ENCODE measurements at places on chromosomes 12 and 14.

DNA sequence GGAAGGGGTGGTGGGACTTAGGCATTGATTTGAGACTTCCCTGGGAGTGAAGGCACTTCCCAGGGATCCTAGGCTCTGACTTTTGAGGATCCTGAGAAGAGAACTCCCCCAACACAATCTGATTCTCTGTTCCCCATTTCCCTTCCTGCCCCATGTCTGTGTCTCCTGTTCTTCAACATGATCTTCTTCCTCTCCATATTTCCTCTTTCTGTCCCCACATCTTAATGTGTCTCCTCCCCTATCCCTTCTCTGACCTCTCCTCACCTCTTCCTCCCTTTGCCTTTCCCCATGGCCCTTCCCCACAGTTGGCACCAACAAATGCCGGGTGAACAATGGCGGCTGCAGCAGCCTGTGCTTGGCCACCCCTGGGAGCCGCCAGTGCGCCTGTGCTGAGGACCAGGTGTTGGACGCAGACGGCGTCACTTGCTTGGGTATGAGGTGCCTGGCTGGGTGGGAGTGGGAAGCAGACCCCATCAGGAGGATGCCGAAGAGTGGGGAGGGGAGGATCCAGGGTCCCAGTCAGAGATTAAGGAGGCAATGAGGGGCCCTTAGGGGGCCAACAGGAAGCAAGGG lies 15.2 kb upstream of the LRP1-AS start:
- DNase-seq = no peak

DNA sequence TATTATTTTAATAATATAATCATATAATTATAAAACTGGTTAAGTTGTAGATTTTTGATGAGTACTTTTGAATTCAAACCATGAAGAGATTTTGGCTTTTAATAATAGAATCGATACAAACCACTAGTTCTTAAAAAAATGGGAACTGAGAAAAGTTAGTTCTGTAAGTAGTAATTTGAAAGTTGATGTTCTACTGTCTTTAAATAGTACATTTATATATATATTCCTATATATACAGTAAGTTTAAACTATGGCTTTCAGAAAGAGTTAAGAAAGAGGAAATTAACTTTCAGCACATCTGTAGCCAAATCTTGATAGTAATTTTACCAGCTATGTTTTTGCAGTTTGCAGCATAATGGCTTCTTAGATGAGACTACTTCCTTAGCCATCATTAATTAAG lies 7.8 kb downstream of the LRRK2 start:
- DNase-seq = no peak

GRCh38 chr12:88334271-88334670 lies 192.2 kb downstream of the TMTC3 start:
- peak; percentile 9 for DNase-seq

DNA sequence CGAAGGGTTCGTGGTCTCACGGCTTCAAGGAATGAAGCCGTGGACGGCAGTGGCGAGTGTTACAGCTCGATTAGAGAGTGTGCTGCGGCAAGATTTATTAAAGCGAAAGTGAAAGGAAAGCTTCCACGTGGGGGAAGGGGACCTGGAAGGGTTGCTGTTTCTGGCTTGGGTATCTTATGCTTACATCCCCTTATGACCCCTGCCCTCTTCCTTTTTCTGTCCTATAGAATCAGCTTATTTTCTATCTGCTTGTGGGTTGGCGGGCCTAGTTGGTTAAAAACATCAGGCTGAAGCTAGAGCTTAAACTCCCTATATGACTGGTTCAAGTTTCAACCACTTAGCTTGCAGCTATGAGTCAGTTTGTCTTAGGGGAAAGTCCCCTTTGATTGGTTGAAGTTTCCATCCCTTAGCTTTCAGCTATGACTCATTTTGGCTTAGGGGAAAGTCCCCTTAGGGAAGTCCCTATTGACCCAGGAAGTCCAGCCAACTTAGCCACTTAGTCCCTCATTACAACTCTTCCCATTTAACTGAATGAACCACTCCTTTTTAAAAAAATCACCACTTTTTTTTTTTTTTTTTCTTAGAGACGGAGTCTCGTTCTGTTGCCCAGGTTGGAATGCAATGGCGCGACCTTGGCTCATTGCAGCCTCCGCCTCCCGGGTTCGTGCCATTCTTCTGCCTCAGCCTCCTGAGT lies 1494.7 kb upstream of the TMEM132C start:
- DNase-seq = no peak

DNA sequence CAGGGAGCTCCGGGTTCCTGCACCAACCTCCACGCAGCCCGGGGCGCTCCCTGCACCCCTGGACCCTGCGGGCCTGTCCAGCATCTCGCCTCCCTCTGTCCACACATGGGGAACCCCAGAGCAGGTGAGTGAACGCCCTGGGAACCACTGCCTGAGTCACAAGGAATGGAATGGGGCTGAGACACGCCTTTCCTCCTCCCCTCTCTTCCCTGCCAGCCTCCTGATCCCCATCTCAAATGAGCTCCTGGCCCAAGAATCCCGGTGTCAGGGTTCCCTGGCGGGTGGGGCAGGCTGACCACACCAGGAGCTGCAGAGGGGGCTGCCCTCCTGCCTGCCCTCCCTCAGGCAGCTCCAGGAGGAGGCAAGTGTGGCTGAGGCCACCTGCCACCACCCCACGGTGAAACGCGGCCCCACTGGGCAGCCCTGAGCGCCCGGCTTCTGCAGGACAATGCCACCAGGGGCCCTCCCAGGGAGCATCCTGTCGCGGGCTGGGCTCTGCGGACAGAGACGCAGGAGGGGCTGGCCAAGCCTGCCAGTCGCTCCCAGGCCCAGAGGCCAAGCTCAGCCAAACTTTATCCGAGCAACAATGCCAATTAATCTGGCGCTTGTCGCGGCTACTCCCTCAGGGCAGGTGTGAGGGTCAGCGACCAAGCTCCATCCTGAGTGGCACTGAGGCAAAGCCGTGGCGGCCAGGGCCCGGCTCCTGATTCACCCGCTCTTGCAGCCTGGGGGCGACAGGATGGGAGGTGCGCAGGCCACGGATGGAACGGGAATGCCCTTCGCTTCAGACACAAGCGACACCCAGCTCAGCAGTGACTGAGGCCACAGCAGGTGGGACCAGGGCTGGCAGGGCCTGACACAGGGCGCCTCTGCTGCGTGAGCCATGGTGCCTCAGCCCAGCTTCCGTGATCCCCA lies 44.3 kb downstream of the GALNT9 start:
- DNase-seq = no peak

GRCh38 chr14:32913725-32914124 lies 25.0 kb upstream of the NPAS3 start:
- DNase-seq = no peak

- no peak for DNase-seq
Measured at GRCh38 chr14:63897721-63898163, 44.9 kb downstream of the SYNE2 start.

- DNase-seq = peak; percentile 63
Measured at GRCh38 chr14:99118046-99118721, 153.8 kb downstream of the BCL11B start.
